ENCODE measurements at places on chromosomes 5 and 9. TPM values are rescaled to one million over a fixed set of nuclear protein-coding genes. Genes with fewer than 3 reads are reported as not detected.

DNA sequence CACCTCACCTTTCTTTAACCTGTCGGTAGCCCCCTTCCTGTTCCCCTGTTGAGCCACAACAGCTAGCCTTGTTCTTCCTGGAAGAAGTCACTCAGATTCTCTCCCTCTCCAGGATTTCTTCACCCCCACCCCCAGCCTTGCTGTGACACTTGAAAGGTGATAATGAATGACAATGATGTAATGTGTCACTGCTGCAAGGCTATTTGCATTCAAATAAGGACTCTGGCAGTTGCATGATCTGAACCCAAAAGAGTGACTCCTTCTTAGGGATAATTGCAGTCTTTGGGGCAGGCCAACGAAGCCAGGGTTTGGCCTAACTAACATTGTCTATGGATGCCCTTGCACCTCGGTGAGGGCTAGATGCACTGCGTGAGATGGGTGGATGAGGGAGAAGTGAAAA lies 154.4 kb upstream of the CLINT1 start:
- DNase-seq: no peak

DNA sequence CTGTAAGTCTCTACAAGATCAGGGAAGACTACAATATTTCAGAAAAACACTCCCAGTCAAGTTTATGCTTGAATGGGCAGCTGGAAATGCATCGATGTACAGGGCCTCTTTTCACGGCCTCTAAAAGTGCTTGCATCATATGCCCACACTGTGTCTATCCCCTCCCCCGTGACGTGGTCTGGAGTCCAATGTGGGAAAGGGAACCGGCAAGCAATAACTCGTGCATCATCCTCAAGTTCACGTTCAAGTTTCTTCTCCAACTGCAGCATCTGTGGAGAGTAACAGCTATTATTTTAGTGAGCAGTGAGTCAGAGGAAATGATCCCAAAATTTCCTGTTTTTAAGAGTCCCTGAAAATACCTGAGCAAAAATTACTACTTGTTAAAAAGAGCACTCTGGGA lies 22.3 kb downstream of the ATPSCKMT start:
- no peak for DNase-seq

PCDHGA2 gene
- 0.09 TPM for total RNA-seq

TNFSF15 gene
- total RNA-seq: 0.22 TPM

DNA sequence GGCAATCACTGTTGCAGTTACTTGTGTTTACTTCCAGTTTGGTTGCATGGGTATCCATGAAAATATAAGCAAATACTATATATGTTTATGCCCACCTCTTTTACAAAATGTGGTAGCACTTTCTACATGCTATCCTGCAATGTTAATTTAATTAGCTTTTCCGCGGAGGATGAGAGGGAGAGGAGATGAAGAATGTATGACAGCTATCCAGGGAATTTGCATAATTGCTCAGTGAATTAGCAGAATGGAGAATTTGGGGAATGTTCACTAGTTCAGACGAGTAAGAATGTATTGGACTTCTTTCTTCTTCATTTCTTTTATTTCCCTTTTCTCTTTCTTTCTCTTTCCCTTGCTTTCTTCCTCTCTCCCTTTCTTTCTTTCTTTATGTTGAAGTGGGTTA lies 140.7 kb upstream of the SLC28A3 start:
- no peak for DNase-seq

HAND1 gene
- total RNA-seq: not detected

DNA sequence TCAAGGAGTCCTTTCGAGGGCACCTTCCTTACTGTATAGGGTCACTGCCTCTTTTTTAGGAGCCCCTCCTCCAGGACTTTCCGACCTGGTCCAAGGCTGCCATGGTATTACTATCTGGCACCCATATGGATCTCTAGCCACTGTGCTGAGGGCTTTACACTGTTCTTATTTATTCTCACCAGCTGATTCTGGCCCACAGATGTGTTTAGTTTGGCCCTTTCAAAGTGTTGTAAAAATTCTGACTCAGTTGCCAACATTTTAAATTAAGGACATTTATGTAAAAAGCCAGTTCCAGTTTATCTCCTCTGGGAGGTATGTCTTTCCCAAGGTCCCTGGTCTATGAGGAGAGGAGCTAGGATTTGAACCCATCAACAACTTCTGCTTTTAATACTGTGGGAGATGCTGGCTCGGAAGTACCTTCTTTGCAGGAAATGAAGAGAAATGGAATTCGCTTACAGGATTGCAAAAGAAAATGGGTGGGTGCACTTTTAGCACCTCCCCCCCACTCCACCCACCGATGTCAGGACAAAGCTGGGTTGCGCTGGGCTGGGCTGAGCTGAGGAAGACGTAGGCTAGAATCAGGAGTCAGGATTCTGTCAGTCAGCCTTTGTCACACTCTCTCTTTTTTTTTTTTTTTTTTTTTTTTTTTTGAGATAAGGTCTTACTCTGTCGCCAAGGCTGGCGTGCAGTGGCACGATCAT lies 7.8 kb downstream of the JADE2 start:
- DNase-seq: no peak

OCLN gene
- 1.9 TPM for total RNA-seq

DNA sequence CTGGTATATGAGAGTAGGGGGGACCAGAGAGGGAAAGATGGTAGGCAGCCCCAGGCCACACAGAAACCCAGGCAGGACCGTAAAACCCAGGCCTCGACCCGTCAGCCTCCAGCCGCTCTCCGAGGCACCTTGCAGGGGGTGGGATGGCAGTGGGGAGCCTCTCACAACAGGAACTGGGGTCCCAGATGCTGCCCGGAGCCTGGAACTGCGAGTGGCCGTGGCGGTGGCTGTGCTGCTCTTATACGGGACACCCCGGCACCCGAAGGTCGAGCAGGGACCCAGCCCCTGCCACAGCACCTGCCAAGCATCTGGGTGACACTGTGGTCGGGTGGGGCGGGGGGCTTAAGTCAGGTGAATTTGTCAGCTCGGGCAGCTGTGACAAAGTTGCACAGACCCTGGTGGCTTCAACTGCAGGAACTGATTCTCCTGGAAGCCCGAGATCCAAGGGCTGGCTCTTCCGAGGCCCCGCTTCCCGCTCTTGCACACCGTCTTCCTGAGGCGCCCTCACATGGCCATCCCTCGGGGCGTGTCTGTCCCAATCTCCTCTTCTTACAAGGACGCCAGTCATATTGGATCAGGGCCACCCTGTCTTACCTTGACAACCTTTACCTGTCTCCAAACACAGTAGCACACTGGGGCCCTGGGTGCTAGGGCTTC lies 47.6 kb upstream of the EGFL7 start:
- no peak for DNase-seq

GRCh38 chr5:105840800-105841199 lies 1829.9 kb downstream of the EFNA5 start:
- no peak for DNase-seq

DNA sequence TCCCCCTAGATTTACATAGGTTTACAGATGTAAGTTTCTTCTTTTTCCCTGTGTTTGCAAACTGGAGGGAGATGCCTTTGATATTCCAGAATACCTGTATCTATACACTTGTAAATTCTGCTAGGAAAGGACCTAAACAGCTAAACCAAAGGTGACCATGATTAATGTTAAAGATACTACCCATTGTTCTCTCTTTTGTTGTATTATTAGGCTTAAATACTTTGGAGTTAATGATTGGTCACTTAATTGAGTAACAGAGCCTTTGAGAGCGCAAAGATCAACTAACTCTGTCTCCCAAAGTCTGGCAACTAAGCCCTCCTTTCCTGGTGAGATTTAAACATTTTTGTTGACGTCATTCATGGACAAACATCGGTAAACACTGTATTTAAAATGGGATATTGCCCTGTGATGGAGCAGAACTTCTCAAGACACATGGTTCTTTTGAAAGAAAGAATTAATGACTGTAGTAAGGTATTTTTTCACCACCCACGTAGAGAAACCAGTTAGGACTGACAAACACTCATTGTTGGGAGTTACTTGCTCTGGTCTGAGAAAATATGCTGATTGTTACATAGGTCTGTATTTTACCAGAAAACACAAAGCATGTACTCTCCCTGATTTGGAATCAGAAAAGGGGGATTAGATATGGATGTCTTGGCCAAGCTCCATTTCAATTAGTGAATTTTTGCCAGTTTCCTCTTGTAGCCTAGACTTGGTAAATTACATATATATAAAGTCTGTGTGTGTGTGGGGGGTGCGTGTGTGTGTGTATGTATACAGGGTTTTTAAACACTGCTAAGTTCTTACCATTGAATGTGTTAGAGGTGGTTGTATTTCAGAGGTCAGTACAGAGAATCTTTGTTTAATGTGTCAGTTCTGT lies 4.6 kb downstream of the VCAN start:
- no peak for DNase-seq

DNA sequence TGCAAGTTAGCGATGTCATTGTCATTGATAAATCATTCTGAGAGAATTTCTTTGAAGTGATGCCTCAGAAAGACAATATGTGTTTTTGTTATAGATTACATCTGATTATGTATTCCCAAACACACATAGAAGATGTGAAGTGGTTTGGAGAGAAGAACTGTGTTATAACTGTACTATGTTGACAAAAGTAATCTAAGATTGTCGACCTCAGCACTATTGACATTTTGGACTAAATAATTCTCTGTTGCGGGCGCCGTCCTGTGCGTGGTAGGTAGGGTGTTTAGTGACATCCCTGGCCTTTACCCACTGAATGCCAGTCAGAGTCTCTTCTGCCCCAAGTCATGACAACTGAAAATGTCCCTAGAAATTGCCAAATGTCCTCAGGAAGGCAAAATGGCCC lies 77.8 kb downstream of the CFAP90 start:
- no peak for DNase-seq

GRCh38 chr5:133687212-133688061 lies 75.1 kb upstream of the FSTL4 start:
- no peak for DNase-seq

DNA sequence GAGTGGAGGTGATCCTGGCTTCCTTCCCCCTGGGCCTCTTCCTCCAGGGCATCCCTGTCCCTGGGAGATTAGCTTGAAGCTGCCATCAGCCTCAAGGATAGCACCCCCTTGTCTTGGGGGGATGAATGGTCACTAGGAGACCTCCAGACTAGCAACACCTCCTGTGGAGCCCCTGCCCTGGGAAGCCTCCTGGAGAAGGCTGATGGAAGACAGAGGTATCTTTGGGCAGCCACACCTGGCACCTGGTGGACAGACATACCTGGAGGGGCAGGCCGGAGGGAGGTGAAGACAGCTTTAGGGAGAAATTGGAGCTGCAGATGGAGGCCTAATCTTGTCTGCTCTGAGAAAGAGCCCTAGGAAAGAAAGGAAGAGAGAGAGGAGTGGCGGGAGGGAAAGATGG lies 9.0 kb upstream of the TTLL11 start:
- no peak for DNase-seq

TAF1L gene
- total RNA-seq: not detected

- DNase-seq: peak; percentile 7
These were observed 21.5 kb upstream of the COL5A1 start for GRCh38 chr9:134619983-134620661.

GRCh38 chr9:14031810-14032209 lies 282.1 kb downstream of the NFIB start:
- no peak for DNase-seq

- DNase-seq: no peak
These were observed 15.9 kb upstream of the DUSP1 start for GRCh38 chr5:172786736-172787462.

- peak; percentile 85 for DNase-seq
These were observed 159.5 kb downstream of the C9orf152 start for GRCh38 chr9:110048403-110048975.

GRCh38 chr9:24293386-24293785 lies 252.3 kb downstream of the IZUMO3 start:
- DNase-seq: no peak

CEL gene
- total RNA-seq: 0.64 TPM

DNA sequence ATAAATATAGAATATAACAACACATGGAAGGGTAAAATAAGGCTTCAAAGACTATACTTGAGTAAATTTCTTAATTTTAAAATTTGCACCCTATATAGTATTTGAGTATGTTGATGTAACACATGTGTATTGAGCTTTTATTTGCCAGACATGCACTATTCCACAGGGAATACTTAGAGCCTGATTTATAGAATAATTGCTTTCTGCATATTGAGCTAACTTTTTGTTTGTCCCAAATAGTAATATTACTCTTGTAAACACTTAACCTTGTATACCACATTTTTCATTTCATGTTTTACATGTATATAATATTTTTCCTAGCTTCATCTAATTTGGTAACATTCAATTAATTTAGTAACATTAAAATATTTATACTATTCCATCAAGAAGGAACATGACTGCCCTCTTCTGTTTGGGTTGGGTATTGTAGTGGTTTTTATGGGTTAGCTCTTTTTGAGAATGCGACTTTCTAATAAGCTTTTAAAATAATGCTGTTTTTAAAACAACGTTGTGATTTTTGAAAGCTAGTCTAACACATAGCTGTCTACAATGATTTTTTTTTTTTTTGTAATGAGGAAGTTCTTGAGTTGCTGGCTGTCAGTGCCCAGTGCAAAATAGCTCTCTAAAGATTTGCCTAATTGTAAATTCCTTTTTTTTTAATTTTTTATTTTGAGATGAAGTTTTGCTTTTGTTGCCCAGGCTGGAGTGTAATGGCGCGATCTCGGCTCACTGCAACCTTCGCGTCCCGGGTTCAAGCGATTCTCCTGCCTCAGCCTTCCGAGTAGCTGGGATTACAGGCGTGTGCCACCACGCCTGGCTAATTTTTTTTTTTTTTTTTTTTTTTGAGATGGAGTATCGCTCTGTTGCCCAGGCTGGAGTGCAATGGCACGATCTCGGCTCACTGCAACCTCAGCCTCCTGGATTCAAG lies 4.8 kb downstream of the SUB1 start:
- DNase-seq: no peak

DNA sequence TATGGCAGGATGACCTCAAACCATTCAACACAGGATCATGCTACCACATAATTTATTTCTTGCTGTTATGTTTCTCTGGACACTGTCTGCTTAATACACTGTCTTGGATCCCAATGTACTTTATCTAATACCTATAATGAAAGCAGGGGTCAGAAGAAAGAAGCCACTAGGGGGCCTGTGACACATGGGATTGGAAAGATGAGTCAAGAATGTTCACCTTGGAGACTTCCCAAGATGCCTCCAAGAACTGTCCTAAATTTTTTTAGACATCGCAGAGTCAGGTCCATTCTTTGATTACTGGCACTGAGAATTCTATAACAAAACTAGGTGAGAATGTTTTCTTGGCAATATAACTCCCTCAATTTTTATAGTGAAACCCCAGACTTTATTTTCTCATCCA lies 305.8 kb upstream of the SMARCA2 start:
- no peak for DNase-seq

SIL1 gene
- total RNA-seq: 16.1 TPM

DNA sequence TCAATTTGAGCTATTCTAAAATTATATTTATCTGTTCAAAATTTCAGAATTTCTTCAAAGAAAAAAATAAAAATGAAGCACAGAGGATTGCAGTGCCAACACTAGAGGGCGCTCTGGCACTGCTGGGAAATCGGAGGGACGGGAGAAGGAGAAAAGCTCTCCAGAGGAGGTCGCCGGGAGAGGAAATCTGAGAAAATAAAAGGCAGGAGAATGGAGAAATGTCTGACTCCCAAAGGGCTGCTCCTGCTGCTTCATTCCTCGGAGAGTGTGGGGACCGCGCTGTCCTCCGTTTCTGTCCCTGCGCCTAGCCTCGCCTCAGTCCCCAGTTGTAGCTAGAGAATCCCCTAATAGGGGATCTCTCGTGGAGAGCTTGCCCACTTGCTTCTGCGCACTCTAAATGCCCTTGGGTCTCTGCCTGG lies 40.0 kb upstream of the ARSB start:
- no peak for DNase-seq

GRIA1 gene
- not detected for total RNA-seq

GRCh38 chr5:81519217-81519905 lies 125.4 kb upstream of the ACOT12 start:
- no peak for DNase-seq

- DNase-seq: no peak
These were observed 383.6 kb downstream of the GADD45G start for GRCh38 chr9:89988458-89988857.

ADAMTS19 gene
- total RNA-seq: not detected

CCDC180 gene
- total RNA-seq: 4.0 TPM

SMAD5 gene
- 28.4 TPM for total RNA-seq

TMEM38B gene
- 10.9 TPM for total RNA-seq
